NCI-H1092 (cell line): ENCODE measurements at places on chromosomes 2 and 18.
A peak's percentile ranks its signal among the peaks of the same experiment; 100 is the strongest.

DNA sequence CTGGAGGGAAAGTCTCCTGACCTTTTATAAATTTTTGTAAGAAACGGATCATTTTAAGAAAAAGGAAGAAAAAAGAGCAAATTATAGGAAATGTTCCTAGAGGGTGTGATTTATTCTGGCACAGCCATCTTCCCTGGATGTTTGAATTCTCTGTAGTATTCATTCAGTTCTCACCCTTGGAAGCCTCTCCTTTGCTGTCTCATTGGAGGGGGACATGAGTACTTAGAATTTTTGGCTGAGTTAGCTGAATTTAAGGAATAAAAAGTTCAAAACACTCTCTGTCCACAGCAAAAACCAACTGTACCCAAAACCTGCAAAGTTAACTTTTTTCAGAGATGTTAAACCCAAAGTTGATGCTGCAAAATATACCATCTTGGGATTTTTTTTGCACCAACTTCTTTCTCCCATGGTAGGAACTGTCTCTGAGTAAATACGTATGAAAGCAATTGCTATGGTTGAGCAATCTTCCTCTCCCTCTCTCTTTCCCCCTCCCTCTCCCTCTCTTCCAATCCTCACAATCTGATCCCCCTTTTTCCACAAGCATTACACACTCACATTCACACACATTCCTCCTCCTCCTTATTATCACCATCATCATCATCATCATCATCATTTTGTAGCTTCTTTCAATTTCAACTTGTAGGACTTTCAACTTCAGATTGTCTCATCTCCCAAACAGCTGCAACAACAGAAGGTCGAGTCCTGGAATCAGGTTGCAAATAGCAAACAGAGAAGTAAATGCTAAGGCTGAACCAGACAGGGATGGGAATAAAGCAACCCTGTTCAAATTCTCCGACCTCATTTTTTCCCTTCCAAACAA is 183.7 kb downstream of the GFPT1 start:
- DNase-seq: no peak

DNA sequence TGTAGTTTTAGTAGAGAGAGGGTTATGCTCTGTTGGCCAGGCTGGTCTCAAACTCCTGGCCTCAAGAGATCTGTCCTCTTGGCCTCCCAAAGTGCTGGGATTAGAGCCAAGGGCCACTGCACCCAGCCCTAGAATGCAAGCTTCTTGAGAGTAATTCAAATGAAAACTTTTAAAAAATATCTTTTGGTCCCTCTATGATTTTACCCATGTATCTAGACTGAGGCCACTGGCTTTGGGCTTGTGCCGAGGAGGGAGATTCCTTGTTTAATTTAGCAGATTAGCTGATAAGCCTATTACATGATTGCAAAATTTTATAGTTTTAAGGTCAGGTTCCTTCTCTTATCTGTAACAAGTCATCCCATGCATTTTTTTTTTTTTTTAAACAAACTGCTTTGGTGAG is 59.5 kb upstream of the CCDC195 start:
- no peak for DNase-seq

DNA sequence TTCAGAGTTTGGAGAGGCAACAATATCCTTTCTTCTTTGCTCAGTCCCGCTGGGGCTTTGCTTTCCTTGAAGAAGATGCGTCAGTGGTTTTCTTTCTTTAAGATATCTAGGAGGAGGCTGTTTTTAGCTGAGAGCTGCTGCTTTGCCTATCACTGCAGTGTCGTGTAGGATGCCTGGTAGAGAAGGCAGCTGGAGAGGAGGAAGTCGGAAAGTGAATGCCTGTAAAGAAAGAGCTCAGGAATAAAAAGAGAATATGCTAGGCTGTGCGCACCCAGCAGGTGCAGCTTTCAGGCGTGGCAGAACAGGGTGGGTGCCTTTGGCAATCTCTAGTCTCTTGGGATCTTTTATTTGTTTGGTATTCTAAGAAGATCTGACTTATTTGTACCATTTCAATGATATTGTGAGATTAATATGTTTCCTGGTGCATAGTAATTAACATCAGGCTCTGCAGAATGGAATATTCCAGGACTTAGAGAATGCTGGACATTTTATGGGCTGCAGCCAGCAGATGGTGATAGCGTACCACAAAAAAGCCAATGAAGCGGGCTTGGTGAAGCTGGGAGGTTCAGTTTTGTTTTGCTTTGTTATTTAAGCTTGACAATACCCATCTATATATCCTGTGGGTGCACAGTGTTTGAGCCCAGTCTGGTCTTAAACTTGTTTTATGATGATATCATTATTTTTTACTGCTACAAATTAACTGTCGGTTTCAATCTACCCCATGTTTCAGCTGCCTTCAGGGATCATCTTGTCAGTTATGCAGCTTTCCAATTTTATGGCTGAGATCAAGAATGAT is 34.9 kb downstream of the CAVIN2 start:
- DNase-seq: peak; percentile 24

- no peak for DNase-seq
These were observed 27.8 kb downstream of the KLHL23 start for GRCh38 chr2:169761251-169761969.

- no peak for DNase-seq
These were observed 149.5 kb downstream of the CCBE1 start for GRCh38 chr18:59547581-59548182.

- DNase-seq: no peak
These were observed 584.8 kb downstream of the MBD2 start for GRCh38 chr18:53639687-53640086.

DNA sequence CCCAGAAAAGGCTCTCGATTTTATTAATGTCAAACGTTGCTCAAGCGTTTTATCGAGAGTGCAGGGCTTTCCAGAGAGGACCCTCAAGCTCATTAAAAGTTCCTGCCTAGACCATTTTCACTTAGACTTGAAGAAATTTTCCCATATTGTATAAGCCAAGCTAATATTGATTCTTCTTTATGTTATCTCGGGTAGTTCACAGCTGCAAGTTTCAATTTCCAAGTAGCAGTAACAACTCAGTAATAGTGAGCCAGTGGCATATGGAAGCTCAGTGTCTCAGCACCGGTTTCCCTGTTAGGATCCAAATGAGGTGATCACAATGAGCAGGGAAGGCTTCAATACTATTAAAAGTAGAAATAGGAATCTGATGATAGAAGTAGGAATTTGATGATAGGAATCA is 274.5 kb downstream of the TMX3 start:
- no peak for DNase-seq

DNA sequence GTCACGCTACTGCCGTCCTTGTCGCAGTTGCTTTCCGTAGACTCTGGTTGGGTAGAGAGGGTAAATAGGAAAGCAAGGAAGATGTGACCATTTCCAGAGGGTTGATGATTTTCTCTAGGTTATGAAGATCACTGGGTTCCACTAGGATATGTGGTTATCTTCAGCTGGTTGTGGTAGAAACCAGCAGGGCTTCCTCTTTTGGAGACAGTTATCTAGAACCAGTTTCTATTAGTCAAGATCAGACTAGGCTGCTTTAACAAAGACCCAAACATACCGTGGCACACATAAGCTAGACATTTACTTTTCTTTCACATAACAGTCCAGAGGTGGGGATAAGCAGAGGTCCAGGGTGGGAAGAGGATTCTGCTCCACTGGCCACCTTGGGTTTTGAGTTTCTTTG is 59.6 kb downstream of the FASTKD2 start:
- DNase-seq: no peak

DNA sequence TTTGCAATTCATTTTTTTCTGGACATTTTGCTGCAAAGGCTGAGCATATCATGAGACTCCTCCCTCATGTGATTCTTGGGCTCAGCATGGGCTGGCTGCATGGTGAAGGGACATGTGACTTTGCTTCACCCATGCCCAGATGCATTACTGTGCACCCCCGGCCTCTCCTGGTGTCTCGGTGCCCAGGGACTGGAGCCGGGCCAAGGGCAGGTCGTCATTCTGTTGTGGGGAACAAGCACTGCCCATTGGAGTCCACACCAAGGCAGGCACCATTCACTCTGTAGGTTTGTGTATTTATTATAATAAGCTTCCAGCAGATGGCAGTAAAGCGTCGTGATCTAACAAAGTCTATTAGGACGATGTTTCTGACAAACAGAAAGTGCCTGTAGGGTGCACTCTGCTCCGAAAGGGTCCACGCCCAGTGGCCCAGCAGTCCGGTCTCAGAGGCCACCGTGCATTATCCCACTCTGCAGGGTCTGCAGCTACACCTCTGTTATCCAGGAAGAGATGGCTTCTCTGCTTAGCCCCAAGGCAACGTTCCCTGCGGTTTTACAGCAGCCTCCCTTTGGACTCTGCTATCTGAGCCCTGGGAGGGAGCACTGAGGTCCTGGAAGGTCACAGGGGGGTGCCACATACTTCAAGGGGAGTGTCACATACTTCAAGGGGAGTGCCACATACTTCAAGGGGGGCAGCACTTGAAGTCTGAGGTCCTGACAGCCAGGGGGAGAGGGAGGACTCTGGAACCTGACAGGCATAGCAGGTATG is 219.6 kb downstream of the TSN start:
- peak; percentile 73 for DNase-seq

GRCh38 chr2:101873543-101873942 is 118.2 kb upstream of the IL1R2 start:
- DNase-seq: no peak

- DNase-seq: no peak
These were observed 98.6 kb downstream of the RAB3GAP1 start for GRCh38 chr2:135150725-135151124.

DNA sequence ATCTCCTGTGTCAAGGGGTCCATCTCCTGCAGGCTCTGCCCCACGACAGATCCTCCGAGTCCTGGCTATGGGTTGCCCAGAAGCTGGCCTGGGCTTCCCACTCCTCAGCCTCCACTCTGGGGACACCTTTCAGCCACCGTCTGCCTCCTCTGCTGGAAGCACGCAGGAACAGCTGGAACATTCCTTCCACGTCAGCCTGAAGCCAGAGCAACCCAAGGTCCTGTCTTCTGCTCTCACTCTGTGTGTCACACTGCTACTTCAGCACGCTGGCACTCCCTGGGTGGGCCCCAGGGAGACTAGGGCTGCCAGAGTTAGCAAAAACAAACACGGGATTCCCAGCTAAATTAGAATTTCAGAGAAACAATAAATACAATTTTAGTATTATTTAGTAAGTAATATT is 148.8 kb downstream of the HRH4 start:
- DNase-seq: no peak

- DNase-seq: no peak
These were observed 15.0 kb upstream of the TRAF3IP1 start for GRCh38 chr2:238305092-238305862.

GRCh38 chr2:180156651-180157050 is 149.6 kb upstream of the CWC22 start:
- no peak for DNase-seq

- no peak for DNase-seq
These were observed 3.2 kb downstream of the STRN start for GRCh38 chr2:36963106-36963505.

DNA sequence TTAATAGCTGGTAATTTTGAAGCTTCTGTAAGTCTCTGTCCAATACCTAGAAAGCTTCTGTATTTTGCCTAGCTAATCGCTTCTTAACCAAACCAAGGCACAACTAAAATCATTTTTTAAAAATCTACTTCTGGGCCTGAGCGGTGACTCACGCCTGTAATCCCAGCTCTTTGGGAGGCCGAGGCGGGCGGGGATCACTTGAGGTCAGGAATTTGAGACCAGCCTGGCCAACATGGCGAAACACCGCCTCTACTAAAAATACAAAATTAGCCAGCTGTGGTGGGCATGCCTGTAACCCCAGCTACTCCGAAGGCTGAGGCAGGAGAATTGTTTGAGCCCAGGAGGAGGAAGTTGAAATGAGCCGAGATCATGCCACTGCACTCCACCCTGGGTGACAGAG is 148.6 kb upstream of the FIGN start:
- no peak for DNase-seq

DNA sequence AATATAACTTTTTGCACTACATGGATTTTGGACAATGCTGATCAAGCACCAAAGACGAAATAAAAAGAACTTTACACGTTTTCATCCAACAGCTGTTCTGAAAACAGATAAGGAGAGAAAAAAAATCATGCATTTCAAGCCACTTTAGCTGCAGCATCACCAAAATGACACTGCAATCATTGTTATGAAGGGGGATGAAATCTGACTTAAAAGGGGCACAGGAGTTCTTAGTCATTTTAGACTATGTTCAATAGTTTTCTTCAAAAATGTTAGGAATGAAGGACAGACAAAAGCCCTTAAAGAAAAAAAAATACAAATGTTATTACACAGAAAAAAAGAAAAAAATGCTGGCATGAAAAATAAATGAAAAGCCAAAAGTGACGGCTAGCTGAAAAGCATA is 71.2 kb downstream of the CUL3 start:
- DNase-seq: no peak

DNA sequence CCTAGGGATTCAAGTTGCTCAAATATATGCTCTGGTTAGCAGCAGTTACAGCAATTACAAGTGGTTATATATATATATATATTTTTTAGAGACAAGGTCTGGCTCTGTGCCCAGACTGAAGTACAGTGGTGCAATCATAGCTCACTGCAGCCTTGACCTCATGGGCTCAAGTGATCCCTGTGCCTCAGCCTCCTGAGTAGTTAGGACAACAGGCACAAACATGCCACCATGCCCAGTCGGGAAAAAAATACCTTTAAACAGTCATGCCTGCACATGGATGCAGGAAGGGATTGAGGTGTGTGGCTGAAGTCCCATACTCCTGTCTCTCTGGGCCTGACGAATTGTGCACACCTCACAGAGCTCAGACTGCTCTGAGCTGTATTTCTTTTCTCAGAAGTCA is 19.6 kb upstream of the DNAH7 start:
- no peak for DNase-seq

DNA sequence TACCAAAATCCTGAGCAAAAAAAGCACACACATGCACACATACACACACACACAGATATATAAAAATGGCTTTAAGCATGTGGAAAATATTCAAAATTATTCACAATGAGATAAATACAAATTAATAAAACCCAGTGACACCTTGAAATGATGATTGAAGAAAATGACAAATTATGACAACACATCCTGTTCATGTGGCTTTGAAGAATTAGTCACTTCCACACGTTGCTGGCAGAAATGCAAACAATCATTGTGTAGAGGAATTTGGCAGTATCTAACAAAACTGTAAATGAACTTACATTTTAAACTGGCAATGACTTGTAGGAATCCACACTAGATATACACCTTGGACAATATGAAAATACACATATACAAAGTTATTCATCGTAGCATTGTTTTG is 95.8 kb upstream of the RGPD4 start:
- DNase-seq: no peak

- DNase-seq: peak; percentile 18
These were observed 1.0 kb downstream of the ZDBF2 start for GRCh38 chr2:206275312-206276055.
